ENCODE measurements at places on chromosomes 13 and 19.

DNA sequence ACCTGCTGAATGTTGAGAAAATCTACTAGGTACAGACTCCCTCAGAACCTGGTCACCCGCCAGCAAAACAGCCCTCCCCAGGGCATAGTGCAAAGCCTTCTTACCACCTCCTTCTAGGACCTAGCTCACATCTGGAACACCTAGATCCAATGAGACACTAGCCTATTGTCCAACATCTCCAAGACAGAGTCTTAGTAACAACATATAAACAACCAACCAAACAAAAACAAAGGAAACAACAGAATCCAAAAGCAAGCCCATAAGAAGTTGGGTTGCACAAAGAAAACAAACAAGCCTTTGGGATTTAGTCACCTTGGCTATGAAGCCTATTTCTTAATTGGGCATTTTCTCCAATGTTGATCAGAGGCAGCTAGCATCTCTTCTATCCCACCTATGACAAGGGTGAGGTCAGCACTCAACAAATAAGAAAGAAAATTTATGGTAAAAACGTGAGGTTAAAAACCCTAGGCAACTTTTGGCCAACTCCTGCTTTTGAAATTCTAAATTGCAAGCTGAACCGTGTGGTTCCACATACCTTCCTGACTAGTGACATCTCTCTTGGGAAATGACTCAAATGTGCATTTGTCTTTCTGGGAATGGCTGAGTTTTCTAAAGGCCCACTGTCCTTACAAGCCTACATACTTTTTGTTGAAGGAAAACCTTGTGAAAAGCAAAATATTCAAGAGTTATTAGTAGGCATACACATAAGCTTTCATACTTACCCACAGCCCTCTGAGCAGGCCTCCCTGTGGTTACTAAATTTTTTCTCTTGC, 66.7 kb downstream of the FAM216B start:
- DNase-seq = no peak

- DNase-seq = no peak
Measured at GRCh38 chr19:48549380-48549779, 2.6 kb upstream of the SULT2B1 start.

DNA sequence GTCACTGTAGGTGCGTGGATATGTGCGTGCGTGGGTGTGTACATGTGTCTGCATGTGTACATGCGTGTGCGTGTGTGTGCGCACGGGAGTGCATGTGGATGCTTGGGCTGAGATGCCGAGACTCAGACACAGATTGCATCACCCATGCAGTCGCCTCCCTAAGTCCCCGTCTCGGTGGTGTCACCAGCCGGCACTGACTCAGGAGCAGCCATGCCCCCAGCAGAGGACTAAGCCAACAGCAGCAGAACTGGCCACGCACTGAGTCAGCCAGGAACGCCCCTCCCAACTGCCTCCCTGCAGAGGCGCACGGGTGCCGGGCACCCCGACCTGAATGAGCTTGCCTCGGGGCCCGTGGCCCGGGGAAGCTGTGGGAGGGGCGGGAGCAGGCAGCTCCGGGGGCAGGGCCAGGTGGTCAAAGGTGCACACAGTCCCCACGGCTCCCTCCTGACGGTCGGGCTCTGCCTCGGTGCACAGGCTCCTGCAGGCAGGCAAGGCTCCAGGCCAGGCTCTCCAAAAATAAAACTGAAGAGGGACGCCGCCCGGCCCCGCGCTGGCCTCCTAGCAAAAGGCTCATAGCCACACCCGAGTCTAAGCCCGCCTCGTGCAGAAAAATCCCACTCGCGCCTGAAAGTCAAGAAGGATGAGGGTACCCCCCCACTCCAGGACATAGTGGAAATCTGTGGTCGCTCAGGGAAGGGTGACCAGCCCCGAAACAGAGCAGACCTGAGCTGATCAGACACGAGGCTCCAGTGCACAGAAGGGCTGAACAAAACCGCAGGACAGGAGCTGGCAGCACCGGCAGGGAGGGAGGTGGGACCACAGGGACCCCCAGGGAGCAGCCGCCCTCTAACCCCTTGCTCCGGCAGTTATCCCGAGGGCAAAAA, 49.2 kb downstream of the GADD45B start:
- no peak for DNase-seq

DNA sequence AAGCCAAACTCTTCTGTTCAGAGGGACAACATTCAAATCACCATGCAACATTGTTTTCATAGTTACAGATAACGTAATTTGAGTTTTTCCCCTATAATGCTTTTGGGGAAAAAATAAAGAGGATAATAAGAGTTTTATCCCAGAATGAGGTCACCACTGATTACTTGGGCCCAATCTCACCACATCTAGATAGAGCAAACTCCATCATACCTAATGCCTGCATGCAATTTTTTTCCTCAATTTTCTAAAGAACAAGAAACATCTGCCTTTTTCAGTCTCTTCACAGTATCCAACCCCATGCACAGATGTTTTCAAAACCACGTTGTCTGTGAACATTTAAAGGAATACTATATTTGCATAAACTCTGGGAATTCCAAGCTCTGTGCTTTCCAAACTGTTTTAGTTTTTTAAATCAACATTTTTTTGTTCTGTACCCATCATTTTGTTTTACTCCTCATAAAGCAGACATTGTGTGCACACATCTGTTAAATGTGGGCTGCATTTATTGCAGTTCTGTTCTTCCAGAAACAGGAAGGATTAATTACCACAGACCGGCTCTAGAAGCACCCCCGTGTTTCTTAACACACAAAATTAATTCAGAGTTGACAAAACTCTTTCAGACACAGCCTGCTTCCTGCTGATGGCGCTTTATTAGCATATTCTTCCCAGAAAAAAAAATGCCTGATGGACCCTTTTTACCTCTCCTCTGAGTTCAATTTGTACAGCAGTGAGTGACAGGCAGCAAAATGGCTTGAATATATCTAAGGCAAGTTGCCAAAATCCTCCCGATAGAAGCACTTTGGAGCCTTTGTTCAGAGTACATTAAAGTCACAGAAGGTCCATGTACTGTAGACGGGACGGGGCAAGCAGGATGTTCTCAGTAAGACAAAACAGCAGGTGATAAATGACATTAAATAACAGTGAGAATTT, 1171.9 kb downstream of the EFNB2 start:
- DNase-seq = no peak

DNA sequence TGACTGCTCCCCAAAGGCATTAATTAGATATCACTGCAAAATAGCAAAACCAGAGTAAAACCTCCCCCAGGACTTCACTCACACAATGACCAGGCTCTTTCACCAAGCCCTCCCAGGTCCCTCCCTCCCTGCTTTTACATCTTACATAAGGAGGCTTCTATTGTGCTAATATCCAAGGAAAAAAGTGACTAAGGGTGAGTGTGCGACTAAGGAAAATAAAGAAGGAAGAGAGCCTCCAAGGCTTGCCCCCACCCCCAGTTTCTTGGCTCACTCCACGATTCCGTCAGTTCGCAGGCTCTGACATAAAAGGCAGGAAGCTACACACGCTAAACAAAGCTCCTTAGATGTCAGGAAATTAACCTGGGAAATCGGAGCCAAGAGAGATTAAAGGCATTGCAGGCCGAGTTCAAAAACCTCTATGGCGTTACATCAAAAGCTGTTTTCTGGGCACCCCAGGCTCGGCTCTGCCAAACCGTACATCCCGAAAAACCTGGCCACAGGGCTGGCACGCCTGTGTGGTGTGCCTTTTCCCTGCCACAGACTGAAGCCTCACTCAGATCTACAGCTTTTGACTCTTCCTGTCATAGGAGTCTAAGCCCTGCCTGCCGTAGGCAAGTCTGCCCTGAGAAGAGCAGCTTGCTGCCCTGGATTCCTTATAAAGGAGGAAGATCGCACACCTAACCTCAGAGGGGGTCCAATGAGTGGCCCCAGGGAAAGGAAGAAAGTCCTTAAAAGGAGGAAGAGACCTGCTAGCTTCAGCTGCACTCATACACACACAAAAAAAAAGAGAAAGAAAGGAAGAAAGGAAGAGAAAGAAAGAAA, 67.0 kb upstream of the SERP2 start:
- no peak for DNase-seq

DNA sequence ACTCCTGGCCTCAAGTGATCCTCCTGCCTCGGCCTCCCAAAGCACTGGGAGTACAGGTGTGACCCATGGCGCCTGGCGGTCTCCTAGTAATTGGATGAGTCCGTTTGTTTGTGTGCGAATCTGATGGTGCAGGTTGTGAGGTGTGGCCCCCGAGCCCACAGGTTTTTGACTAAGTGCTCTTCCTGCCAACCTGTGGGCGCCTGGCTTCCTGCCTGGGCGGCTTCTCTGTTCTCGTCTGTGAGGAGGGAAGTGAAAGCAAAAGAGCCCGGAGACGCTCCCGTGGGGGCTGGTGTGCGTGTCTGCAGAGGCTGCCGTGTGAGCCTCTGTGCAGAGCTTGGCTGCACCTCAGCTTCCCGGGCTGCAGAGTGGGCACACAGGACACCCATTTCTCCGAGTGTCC, 10.0 kb downstream of the ARHGAP45 start:
- DNase-seq = peak; percentile 83

- DNase-seq = no peak
Measured at GRCh38 chr13:42312817-42313431, 41.0 kb downstream of the AKAP11 start.

DNA sequence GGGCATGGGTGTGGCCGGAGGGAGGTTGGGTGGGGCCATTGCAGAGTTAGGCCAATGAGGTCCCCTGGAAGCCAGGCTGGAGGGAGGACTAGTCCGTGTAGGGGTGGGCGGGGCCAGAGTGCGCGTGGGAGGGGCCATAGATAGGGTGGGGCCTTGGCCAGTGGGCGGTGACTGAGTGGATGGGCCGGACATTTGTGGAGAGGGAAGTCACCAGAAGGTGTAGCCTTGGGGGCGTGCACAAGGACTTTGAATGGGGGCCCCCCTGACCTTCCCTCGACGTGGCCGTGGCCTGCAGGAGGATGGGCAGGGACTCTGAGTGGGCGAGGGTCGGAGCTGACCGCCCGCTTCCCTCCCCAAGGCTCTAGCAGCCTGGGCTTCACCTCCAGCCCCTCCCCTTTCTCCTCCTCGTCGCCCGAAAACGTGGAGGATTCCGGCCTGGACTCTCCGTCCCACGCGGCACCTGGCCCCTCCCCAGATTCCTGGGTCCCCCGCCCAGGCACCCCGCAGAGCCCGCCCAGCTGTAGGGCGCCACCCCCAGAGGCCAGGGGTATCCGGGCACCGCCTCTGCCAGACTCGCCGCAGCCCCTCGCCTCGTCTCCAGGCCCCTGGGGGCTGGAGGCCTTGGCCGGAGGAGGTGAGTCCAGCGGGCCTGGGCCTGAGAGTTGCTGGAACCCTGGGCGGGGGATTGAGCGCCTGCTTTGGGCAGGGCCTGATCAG, 16.5 kb upstream of the B3GNT3 start:
- DNase-seq = peak; percentile 61

- no peak for DNase-seq
Measured at GRCh38 chr13:95226932-95227695, 74.1 kb downstream of the ABCC4 start.

DNA sequence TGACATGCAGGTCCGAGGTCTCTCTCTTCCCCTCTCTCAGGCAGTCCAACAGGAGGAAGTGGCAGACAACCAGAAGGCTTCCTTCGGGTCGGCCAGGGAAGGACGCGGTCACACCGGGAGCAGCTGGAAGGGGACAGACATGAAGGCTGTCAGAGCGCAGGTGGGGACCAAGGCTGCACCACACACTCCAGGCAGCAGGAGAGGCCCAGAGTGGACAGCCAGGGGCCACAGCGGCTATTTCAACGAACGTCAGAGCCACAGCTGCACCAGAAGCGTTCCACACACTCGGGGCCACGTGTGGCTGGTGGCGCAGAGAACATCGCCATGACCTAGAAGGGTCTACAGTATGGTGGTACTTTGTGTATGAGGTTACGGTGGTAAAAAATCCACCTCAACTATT, 16.0 kb upstream of the SLC39A3 start:
- DNase-seq = no peak

DNA sequence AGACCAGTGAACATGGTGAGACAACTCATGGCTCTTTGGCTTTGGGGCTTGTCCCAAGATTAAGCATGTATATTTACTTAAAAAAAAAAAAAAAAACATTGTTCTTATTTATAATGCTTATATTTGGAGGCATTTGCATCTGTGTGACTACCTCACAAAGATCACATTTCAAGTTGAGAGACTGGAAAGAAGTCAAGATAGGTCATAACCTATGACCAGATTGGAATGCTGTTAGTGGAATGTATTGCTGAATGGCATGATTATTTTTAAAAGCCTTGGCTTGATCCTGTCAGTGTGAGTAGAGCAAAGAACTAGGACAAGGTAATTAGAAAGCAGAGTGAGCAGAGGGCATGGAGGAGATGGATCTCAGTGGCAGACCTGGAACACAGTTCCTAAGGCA, 214.6 kb downstream of the OXGR1 start:
- DNase-seq = no peak

DNA sequence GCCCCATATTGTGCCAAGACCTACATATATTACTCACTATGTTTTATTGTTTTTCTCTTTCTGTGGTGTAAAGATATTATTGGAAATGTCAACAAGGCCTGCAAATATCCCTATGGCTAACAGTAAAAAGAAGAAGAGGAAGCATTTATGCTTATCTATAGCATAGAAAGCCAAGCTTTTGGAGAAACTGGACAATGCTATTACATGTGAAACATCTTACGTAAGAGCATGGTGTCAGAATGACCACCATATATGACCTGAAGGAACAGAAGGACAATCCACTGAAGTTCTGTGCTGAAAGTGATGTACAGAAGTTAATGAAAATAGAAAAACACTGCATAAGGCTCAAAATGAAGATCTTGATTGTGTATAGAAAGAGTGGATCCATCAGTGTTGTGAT, 145.2 kb downstream of the KCTD12 start:
- no peak for DNase-seq
